ENCODE measurements at places on chromosomes 12 and 14. TPM values are rescaled to one million over a fixed set of nuclear protein-coding genes. Genes with fewer than 3 reads are reported as not detected.

RNFT2 gene
- 1.3 TPM for total RNA-seq

CIROP gene
- total RNA-seq = under 0.01 TPM

CNTN1 gene
- total RNA-seq = 0.65 TPM

SCN8A gene
- total RNA-seq = 12.7 TPM

RDH12 gene
- not detected for total RNA-seq

STXBP6 gene
- total RNA-seq = 7.3 TPM
